ENCODE measurements at places on chromosomes 2 and 18. TPM values are rescaled to one million over a fixed set of nuclear protein-coding genes. Genes with fewer than 3 reads are reported as not detected.

ICOS gene
- total RNA-seq, result not detected

PLA2R1 gene
- total RNA-seq, result 2.2 TPM

NYAP2 gene
- not detected for total RNA-seq

MC5R gene
- not detected for total RNA-seq

CRYBA2 gene
- not detected for total RNA-seq

REG1B gene
- not detected for total RNA-seq

INPP5D gene
- total RNA-seq, result 0.70 TPM

CENPO gene
- 48.4 TPM for total RNA-seq

NR4A2 gene
- total RNA-seq, result 2.9 TPM

GAREM1 gene
- 8.2 TPM for total RNA-seq

IL36A gene
- total RNA-seq, result not detected

CD207 gene
- total RNA-seq, result 0.07 TPM

TACR1 gene
- total RNA-seq, result 0.14 TPM

RNF125 gene
- total RNA-seq, result 0.25 TPM

SERPINB4 gene
- total RNA-seq, result 0.14 TPM

DTNB gene
- total RNA-seq, result 8.8 TPM

UGT1A3 gene
- total RNA-seq, result not detected

PROKR1 gene
- not detected for total RNA-seq

BABAM2 gene
- 54.1 TPM for total RNA-seq

ABCG8 gene
- total RNA-seq, result not detected

Measured in A549 treated with dexamethasone at 1 μM for 4 hours (cell line).